HFF-Myc (cell line): ENCODE measurements at places on chromosomes 5 and 9.

DNA sequence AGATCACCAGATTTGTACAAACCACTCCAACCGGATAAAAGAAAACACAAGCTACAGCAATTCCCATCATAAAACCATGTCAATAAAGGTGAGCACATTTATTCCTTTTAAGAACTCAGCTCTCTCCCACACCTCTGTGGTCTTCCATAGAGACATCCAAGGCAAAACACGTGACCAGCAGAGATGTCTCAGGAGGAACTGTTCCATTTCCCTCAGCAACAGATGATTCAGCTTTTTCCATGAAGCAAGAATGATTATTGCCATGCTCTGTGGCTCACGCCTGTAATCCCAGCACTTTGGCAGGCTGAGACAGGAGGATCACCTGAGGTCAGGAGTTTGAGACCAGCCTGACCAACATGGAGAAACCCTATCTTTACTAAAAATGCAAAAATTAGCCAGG, 15.8 kb downstream of the GZMK start:
- DNase-seq = no peak

GRCh38 chr9:116705531-116705930, 18.4 kb downstream of the TRIM32 start:
- DNase-seq = no peak

- DNase-seq = no peak
These were observed 66.8 kb upstream of the IL7R start for GRCh38 chr5:35789732-35790456.

DNA sequence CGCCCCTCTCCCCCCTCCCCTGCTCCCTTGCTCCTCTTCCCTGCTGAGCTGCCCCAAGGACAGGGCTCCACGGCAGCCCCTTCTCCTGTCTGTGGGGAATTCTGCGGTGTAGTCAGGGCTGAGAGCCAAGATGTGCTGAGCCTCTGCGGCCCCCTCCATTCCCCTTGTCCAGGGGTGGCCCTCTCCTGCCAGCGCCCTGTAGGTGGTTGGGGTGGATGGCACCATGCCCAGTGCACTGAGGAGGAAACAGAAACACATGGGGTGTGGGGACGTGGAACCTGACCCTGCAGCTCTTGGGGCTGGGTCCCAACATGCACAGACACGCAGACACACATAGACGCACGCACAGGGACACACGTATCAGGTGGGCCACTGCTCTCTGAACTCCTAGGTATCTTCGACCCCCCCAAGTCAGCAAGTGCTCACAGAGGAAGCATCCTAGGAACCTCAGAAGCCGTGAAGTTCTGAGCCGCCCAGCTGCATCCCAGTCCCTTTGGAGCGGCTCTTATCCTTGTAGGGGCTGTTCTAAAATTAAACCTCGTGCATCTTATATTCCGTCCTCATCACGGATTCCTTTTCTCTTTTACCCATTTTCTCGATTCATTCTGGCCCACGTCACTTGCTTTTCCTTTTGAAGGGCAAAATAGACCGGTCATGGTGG, 64.8 kb downstream of the HMCN2 start:
- no peak for DNase-seq

DNA sequence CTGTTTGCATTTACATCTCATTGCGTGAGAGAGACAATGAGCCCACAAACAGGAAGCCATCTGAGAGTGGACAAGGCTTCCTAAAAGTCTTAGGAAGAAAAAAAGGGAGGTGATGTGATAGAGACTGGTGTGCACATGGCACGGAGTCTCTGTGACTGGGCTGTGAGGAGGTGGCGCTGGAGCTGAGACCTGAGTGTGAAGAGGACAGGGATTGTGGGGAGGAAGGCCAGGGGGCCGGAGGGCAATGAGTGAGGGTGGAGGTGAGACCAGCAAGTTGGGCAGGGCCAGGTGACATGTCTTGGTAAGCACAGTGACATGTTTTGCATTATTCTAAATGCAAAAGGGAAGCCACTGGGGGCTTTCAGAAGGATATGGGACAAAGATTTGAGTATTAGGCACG, 45.0 kb downstream of the TSPAN17 start:
- DNase-seq = no peak

DNA sequence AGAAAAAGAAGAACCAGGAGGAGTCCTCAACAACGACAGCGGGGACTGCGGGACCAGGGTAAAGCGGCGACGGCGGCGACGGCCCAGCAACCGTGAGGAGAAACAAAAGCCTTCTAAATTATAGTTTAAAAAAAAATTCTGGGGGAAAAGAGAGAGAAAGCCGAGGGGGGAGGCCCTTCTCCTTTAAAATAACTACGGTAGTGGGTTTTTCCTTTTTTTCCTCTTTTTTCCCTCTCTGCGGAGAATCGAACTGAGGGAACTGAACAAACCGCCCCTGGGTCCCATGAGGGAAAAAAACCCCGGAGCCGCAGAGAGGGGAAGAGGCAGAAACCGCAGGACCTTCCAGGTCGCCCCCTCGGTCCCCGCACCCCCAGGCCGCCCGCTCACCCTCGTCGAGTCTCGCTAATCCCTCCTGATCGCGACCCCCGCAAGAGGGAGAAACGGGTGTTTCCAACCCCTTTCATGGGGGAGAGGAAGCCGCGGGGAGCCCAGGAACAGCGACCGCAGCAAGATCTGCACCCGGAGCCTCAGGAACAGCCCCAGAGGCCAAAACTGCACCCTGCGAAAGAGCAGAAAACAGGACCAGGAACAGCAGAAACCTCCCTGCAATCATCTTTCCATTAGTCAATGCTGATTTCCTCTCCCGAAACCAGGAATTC, 453 bp downstream of the CPEB4 start:
- DNase-seq = no peak

- DNase-seq = no peak
These were observed 39.9 kb downstream of the BICD2 start for GRCh38 chr9:92724528-92725265.

DNA sequence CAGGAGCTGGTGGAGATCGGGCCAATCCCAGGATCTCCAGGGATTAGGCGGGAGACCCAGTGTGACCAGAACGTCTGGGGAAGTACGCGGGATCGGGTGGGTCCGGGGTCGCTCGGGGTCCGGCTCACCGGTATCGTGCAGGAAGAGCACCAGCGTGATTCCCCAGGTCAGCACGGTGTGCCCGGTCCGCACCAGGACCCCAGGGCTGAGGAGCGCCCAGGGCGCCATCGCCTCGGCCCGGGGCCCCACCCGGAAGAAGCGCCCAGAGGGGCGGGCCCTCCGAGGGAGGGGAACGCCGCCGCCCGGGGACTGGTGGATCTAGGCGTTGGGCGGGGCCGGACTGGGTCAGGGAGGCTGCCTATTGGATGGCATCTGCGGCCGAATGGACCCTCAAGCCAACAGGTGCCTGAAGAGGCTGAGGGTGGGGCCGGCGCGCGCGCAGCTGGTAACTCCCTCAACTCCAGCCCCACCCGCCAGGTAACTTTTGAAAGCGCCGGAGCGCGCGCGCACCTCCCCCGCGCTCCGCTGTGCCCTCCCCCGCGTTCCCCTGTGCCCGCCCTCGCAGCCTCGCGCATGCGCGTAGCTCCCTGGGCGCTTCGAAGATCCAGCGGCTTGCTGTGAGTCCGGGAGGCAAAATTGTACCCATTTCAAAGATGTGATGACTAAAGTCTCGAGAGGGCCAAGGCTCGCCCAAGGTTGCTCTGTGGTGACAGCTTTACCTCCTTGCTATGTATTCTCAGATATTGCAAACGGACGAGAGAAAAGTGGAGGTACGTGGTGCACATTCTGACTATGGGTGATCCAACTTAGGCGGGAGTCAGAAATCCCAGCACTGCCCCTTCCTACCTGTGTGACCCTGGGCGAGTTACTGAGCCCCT, at the start of gene ZDHHC12:
Gene ZDHHC12 (minus strand): TSS at position 262 of the 878 bp plus-strand sequence. CDS start 34 bp downstream, at position 228.
- DNase-seq = peak; percentile 84

- no peak for DNase-seq
These were observed 593.1 kb downstream of the IRX1 start for GRCh38 chr5:4188704-4189103.

DNA sequence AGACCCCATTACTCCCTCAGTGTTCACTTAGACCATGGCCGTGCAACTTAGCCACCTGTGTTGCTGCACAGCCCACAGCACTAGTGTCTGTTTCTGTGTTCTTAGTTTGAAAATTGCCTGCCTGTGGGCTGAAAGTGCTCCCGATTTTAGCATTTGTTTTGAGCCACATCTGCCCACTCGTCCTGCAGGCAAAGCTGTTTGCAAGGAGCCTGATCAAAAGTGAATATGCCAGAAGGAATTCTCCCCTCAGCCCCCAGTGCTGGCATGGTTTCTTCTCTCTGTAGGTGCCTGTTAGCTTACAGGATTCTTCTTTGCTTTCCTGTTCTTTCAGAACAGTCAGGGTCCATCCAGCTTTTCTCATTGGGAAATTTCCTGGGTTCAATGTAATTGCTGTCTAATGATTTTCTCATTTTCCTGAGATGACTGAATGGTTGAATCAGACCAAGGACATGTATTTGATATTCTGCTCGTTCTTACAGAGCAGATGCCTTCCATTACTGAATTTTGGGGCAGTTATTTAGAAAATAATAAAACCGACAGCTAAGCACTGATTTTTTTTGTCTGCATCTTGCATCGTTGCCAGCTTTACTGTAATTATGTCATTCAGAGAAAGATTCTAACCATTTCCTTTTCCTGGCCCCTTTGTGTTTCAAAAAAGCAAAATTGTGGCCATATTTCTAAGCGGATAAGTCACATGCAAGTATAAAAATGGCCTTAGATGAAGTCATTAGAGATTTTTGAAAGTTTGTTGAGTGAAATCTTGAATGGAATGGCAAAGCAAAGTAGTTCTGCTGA, 111.1 kb upstream of the CKMT2 start:
- DNase-seq = no peak

GRCh38 chr9:125477089-125477544, 215.5 kb downstream of the GAPVD1 start:
- no peak for DNase-seq

GRCh38 chr9:113587471-113588031, 124.0 kb downstream of the RGS3 start:
- no peak for DNase-seq

- no peak for DNase-seq
These were observed 25.3 kb downstream of the AP3B1 start for GRCh38 chr5:78269088-78269703.

- DNase-seq = no peak
These were observed 151.6 kb upstream of the MEF2C start for GRCh38 chr5:89034588-89034987.

DNA sequence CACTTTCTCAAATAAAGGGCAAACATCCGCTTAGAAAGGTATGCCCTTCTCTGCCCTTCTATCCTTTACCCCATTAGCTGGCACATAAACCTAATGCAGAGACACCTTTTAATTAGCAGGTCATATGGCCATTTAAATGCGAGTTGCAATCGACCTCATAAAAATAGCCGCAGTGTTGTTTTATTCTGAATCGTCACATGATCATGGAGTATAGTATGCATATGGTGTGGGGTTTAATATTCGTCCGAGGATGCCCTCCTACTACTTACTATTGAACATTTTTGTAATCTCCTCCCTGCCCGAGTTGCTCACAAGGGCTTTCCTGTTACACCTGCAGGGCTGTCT, 72.0 kb downstream of the PIK3R1 start:
- DNase-seq = no peak

- DNase-seq = no peak
These were observed 150.6 kb downstream of the COL23A1 start for GRCh38 chr5:178439493-178440180.

- no peak for DNase-seq
These were observed 195.8 kb downstream of the SREK1 start for GRCh38 chr5:66339896-66340295.

DNA sequence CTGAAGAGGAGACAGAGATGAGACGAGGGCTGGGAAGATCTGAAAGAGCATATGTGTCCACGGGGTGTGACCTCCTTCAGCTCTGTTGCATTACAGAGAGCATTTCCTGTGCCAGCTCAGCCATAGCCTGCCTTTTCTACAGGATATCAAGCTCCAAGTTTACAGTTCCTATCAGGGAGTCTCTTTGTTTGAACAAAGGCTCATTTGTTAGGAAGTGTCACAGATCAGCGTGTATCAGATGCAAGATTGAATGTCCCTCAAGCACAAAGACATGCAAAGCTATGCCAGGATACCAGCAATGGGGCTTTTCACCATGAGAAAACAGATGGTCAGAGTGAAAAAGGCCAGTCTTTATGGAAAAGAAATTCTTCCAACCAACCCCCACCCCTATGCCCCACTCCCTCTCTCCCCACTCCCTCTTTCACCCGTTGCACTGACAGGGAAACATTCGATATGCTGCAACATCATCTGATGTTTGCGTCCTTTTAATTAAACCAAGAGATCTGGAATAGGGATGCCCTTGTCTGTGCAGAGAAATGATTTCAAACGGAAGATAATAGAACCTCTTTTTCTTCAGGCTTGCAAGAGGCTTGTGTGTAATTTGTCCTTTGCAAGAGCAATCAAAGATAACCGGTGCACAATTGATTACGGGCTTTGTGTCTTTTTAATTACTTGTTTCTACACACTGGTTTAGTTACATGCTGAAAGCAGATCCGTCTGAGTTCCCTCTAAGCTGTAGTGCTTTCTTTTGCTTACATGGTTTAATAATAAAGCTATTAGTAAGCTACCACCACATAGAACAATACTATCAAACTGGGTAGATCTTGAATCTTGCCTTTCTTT, 263.1 kb upstream of the RGMB start:
- no peak for DNase-seq

DNA sequence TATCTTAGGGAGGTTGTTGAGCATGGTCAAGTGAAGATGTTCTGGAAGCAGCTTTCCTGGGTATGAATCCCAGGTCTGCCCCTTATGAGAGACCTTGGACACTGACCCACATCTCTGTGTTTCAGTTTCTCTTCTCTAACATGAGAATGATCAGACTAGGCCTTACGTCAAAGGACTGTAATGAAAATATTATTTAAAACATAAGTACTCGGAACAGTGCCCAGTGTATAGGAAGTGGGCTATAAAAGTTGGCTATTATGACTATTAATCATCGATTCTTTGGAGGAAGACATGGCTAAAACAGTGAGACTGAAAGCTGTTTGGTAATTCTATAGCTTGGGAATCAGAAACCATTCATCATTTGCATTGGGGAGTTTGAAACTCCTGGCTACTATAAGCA, 65.3 kb upstream of the MYO10 start:
- no peak for DNase-seq

DNA sequence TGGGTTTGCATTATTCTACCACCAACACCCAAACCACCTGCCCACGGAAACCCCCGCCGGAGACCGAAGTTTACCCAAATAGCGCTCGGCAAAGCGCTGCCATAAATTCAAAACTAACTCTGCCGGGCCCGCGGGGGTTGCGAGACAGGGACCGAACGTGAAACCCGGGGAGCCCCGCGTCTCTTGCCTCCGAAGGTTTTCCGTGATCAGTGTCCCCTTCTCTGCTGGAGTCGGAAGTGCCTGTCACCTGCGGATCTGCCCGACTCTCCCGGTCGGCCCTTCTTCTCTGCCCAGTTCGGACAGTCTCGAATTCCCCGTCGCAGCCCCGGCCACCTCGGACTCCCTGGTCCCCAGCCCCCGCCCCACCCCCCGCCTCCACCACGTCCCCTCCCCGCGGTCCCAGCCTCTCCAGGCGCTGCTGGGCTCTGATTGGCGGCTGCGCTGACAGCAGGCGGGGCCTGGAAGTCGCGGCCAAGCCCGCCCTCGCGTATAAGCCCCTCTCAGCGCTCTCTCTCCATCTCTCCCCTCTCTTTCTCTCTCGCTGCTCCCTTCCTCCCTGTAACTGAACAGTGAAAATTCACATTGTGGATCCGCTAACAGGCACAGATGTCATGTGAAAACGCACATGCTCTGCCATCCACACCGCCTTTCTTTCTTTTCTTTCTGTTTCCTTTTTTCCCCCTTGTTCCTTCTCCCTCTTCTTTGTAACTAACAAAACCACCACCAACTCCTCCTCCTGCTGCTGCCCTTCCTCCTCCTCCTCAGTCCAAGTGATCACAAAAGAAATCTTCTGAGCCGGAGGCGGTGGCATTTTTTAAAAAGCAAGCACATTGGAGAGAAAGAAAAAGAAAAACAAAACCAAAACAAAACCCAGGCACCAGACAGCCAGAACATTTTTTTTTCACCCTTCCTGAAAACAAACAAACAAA, at the start of gene RORB:
Gene RORB (plus strand): TSS at position 517 of the 929 bp plus-strand sequence. CDS start 642 bp downstream, outside the sequence.
- DNase-seq = no peak
